T-helper 1 cell (primary cell): ENCODE measurements at places on chromosomes 5 and 9.

DNA sequence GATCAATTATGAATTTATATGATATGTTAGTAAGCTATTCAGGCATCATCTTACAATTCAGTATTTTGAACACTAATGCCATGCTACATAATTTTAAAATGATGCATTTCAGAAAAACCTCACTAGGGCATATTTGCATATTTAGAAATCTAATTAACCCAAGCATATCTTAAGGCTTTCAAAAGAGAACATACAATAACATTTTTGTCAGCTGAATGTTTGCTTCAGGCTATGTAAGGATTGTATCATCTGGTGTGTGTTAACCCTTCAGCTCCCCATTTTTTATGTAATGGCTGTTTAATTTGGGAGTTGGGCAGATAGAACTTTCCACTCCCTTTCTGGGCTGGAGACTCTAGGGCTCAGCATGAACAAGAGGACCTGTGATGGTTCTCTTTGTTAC is 299.1 kb upstream of the EFNA5 start:
- no peak for DNase-seq

GRCh38 chr9:36364577-36364976 is 35.5 kb downstream of the RNF38 start:
- no peak for DNase-seq

- DNase-seq: no peak
Observed at GRCh38 chr9:133768859-133769510, 30.8 kb upstream of the SARDH start.

GRCh38 chr9:72150661-72151060 is 1.4 kb downstream of the GDA start:
- DNase-seq: no peak

GRCh38 chr9:125146247-125146646 is 2.9 kb upstream of the SCAI start:
- DNase-seq: no peak

- no peak for DNase-seq
Observed at GRCh38 chr5:35849860-35850259, 6.8 kb upstream of the IL7R start.

GRCh38 chr5:168209244-168209995 is 82.0 kb upstream of the WWC1 start:
- DNase-seq: no peak

GRCh38 chr5:95027775-95028174 is 257.1 kb downstream of the MCTP1 start:
- no peak for DNase-seq

GRCh38 chr5:174533751-174534241 is 190.6 kb upstream of the MSX2 start:
- DNase-seq: no peak

- DNase-seq: no peak
Observed at GRCh38 chr5:94632024-94632423, 13.6 kb downstream of the SLF1 start.

DNA sequence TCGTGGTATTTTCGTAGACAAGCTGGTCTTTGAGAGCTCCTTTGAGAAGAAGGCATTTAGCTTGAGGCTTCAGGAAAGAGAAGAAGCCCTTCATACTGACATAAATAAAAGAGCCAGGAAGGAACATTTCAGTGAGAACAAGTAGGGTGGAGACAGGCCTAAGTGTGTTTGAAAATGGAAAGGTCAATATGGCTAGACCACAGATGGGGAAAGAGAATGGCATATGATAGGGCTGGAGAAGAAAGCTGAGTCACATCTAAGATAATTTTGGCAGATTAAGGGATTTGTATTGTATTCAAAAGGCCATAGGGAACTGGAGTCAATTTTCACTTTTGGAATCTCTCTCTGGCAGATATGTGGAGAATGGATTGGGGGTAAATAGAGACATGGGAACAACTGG is 374.9 kb downstream of the TMEM38B start:
- no peak for DNase-seq

- DNase-seq: no peak
Observed at GRCh38 chr5:107796797-107797196, 126.1 kb upstream of the EFNA5 start.

- no peak for DNase-seq
Observed at GRCh38 chr5:84411832-84412605, 27.3 kb upstream of the EDIL3 start.

DNA sequence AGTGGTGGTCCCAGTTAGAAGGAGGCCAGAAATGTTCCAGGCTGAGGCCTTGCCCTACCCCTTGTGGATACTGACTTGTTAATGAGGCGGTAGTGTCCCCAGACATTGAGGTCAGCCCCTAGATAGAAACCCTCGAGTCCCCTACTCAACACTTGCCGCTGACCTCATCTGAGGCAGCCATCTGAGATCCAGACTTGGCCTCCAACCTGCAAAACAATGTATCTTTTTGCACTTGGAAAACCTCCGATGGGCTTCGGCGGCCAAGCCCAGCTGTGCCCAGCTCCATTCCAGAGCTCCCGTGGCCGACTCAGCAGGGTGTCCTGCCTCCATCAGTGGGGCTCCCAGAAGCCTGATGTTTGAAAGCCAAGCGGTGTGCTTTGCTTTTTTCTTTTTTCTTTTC is 122.1 kb downstream of the WNK2 start:
- DNase-seq: no peak

DNA sequence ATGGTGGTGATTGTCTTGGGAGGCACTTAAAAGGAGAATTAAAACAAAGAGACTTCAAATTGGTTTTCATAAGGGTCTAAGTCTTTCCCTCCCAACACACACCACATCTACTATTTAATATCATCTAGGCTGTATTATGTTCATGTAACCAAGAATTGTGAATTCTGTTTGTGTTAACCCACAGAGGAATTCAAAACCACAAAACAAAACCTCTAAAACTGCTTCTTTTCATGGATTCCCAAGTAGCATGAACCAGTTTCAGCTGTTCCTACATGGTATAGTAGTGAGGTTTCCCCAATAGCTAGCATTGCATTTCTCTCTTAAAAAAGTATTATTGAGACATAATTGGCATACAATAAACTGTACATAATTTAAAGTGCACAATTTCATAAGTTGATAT is 283.8 kb downstream of the CD180 start:
- no peak for DNase-seq

- no peak for DNase-seq
Observed at GRCh38 chr9:34568774-34569173, 20.8 kb downstream of the CNTFR start.

DNA sequence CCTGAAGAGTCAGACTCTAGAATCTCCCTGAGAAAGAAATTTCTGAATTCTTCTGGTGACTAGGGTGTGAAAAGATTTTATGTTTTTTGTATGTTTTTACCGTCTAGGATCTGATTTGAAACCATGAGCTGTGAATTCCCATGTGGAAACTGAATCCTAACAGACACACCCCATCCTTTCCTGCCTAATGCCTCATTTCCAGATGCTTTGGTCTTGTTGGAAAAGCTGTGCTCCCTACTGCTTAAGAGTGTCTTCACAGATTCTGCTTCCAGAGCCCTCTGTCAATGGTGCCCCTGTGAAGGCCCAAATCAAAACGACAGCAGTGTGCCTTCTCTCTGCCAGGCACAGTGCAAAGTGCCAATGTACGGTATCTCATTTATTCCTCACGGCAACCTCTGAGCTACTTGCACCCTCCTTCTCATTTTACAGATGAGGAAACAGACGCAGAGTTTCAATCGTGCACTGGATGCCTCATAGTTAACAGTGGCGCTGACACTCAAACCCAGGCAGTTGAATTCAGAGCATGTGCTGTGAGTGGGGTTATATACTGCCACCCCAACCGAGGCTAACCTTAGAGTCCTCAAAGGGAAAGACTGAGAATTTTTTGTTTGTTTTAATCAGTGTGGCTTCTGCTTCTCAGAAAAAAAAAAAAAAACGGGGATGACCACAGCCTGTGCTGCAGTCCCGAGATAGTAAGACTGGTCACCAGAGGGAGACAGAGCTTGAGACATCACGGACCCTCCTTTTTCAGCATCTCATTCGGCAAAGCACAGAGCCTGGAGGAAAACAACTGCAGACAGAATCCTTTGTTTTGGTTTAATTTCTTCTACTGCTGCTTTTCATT is 188.4 kb downstream of the SNCAIP start:
- no peak for DNase-seq

- DNase-seq: no peak
Observed at GRCh38 chr9:138045541-138046490, 168.2 kb downstream of the CACNA1B start.

GRCh38 chr5:1343931-1344901 is 683 bp downstream of the CLPTM1L start:
- DNase-seq: no peak

DNA sequence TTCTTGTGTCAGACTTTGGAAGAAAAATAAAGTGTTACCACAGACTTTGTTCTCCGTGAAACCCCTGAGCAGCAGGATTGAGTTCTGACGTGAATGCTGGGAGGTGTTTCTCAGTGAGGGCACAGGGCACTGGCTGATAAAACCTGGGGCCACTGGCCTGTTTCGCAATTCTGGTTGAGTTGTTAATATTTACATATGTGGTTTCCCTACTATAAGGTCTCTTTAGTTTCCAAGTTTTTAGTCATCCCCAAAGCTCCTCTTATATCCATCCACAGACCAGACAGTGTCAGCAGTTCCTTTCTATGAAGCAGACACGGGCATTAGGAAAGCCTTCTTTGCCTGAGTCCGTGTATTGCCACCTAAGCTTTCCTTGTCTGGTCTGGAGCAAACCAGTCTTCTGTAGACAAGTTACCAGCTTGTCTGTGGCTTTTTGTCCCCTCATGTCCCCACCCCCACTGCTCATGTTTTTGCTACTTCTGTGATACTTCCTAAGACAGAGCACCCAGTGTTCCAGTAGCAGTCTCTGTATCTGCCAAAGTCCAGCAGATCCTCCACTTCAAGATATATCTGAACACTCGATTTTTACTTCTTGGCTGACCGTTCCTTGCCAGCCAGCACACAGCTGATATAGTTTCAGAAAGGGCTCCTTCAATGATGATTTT is 42.0 kb downstream of the ACO1 start:
- no peak for DNase-seq

- no peak for DNase-seq
Observed at GRCh38 chr5:154053468-154053867, 14.7 kb downstream of the MFAP3 start.

DNA sequence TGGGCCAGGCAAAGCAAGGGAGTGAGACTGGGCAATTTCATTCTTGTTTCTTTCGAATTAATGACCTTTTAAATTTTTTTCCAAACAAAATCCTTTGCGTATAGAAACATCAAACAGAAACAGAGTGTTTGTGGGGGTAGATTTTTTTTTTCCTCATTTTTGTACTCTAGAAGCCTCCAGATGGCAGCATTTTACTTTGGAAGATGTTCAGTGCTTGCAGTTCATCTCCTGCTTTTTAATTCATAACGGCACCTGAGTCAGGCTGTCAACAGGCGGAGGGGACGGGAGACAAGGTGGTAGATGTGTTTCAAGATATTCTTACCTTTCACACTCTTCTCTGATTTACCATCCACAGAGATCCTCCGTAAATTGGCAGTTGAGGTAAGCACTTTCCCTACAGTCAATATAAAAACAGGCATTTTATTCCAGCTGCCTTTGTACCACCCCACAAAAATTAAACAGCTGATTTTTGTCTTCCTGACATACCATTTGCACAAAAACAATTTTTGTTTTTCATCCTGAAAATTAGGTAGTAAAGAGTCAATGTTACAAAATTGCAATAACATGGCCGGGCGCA is 99.5 kb upstream of the FBXL17 start:
- no peak for DNase-seq

DNA sequence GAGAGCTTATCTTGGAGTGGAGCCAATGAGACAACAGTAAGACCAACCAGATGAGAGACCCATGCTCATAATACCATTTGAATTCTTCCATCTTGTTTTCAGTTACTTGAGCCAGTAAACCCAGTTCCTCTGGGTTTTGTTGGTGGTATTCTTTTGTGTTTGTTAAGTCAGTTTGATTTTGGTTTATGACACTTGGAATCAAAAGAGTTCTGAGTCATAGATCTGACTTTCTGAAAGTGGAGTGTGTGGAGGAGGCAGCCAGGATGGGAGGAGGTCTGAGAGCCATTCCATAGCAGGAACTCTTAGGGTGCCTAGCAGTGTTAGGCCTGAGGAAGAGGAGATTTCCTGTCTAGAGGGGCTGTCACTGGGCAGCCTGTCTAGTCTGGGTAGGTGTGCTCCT is 24.6 kb upstream of the PANK3 start:
- no peak for DNase-seq

GRCh38 chr9:80491086-80491696 is 919.4 kb downstream of the TLE4 start:
- no peak for DNase-seq

DNA sequence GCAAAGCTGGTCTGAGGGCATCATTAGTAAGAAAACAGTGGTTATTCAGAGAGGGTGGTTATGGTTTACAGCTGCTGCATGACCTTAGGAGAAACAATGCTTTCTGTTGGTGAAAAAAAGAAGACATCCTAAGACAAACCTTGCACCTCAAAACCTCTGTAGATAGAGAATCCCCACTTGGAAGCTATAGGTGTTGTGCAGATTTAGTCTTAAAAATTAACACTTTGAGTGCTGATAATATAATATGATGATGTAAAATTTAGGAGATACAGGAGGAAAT is 1.4 kb upstream of the PTTG1 start:
- DNase-seq: no peak

- no peak for DNase-seq
Observed at GRCh38 chr9:83959061-83959460, 21.0 kb downstream of the HNRNPK start.

- no peak for DNase-seq
Observed at GRCh38 chr9:103397868-103398600, 402.9 kb downstream of the CYLC2 start.

GRCh38 chr5:88404405-88404804 is 135.8 kb upstream of the TMEM161B start:
- no peak for DNase-seq
